ENCODE measurements at places on chromosomes 16 and 17. TPM values are rescaled to one million over a fixed set of nuclear protein-coding genes. Genes with fewer than 3 reads are reported as not detected.

Gene ABCC11
- total RNA-seq: 0.22 TPM

Gene NDE1
- 33.9 TPM for total RNA-seq

Gene SHISA6
- total RNA-seq: not detected

Gene ASGR1
- total RNA-seq: 1.2 TPM

Gene KIF18B
- 39.9 TPM for total RNA-seq

Gene PLA2G10
- total RNA-seq: not detected

Gene LGALS9B
- total RNA-seq: not detected

Gene CA10
- total RNA-seq: not detected

Gene DNAH9
- not detected for total RNA-seq

Gene GPRC5C
- total RNA-seq: 63.8 TPM

Gene MCRIP1
- 93.6 TPM for total RNA-seq

Gene NUFIP2
- total RNA-seq: 60.7 TPM

Gene KRT25
- not detected for total RNA-seq

Gene KRT27
- total RNA-seq: not detected

Gene E2F4
- total RNA-seq: 101 TPM

Gene CYGB
- total RNA-seq: 1.4 TPM

Gene SLFN12
- not detected for total RNA-seq

Gene AIPL1
- not detected for total RNA-seq

Gene CCL1
- total RNA-seq: not detected

Gene ZNF18
- total RNA-seq: 5.4 TPM
